ENCODE measurements at places on chromosomes 4 and X. TPM values are rescaled to one million over a fixed set of nuclear protein-coding genes. Genes with fewer than 3 reads are reported as not detected.

Gene ADRA2C
- 3.5 TPM for total RNA-seq

Gene UCHL1
- 33.1 TPM for total RNA-seq

Gene NUDT10
- 1.3 TPM for total RNA-seq

Gene PPBP
- total RNA-seq, result 1.3 TPM

Gene TRIML2
- total RNA-seq, result not detected

Gene HSPA4L
- 14.5 TPM for total RNA-seq

GRCh38 chrX:133676344-133677122 lies 261.2 kb upstream of the GPC4 start:
- no peak for DNase-seq
- no peaks in the 10 kb centered on the region for H3K36me3 ChIP-seq
- no peaks in the 10 kb centered on the region for H3K4me1 ChIP-seq
- H3K27me3 ChIP-seq, result no peaks in the 10 kb centered on the region

DNA sequence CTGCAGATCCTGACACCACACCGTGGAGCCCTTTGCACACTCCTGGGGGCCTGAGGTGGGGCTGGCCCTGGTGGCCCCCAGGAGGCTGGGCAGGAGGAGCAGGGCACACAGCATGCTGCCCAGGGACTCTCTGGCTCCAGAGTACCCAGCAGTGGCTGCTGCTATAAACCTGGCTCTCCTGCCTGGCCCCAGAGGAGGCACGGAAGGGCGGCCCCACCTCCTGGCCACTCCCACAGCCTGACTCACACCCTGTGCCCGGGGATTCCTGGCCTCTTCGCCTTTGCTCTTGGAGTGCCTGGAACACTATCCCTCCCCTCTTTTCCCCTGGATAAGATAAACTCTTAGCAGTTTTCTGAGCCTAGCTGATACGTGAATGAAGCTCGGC lies at the start of gene PSAPL1:
Gene PSAPL1 (minus strand): TSS at position 165 of the 385 bp plus-strand sequence. CDS start 51 bp downstream, at position 114.
- DNase-seq, result no peak
- no peaks in the 10 kb centered on the region for H3K4me1 ChIP-seq
- H3K27ac ChIP-seq, result no peak within 1 kb of the TSS

GRCh38 chrX:46873746-46874145 lies 36.9 kb downstream of the RP2 start:
- DNase-seq, result no peak
- no peaks in the 10 kb centered on the region for H3K36me3 ChIP-seq
- H3K4me3 ChIP-seq, result no peak overlapping the region
- H3K4me1 ChIP-seq, result no peaks in the 10 kb centered on the region
- H3K27me3 ChIP-seq, result no peaks in the 10 kb centered on the region
- H3K27ac ChIP-seq, result no peak overlapping the region

- no peak for DNase-seq
- H3K27me3 ChIP-seq, result no peaks in the 10 kb centered on the region
- no peak overlapping the region for H3K4me3 ChIP-seq
Measured at GRCh38 chrX:148271263-148271662, 229.2 kb upstream of the AFF2 start.

DNA sequence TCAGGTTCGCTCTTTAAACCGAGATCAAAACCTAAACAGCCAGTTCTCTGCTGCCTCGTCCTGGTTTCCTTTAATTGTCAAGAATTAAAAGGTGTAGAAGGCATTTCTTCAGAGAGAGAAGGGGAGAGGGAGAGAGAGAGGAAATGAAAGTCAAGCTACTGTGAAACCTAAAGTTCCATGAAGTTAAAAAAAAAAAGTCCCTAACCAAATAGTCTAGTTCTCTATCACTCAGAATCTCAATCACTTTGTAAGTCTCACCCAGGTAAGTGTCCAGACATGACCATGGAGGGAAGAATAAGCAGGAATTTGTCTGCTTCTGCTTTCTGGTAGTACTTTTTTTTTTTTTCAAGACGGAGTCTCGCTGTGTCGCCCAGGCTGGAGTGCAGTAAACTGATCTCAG lies 18.8 kb upstream of the SMIM14 start:
- no peaks in the 10 kb centered on the region for H3K27me3 ChIP-seq
- no peak for DNase-seq
- H3K4me1 ChIP-seq, result no peaks in the 10 kb centered on the region
- no peak overlapping the region for H3K27ac ChIP-seq
- H3K36me3 ChIP-seq, result no peaks in the 10 kb centered on the region

DNA sequence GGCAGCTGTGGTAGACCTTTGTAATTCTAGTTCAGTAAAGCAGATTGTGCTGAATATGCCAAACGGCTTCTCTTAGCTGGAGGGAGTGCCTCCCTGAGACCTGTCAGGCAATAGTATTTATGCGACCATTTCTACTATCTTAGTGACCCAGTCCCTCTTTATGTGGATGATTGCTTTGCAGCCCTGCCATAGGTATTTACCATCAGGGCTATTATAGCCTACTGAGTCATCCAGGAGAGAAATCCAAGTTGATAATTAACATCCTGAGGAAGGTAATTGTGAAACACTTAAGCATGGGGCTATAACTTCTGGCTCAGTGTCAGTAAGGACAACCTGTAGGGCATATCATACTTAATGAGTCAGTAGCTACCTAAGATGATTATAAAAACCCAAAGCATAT lies 103.9 kb upstream of the MAOA start:
- no peak for DNase-seq
- H3K27ac ChIP-seq, result no peak overlapping the region
- H3K36me3 ChIP-seq, result no peaks in the 10 kb centered on the region

- no peak overlapping the region for H3K27ac ChIP-seq
- H3K4me1 ChIP-seq, result no peaks in the 10 kb centered on the region
- no peak overlapping the region for H3K4me3 ChIP-seq
- peaks cover 29% of the 10 kb centered on the region for H3K27me3 ChIP-seq
Measured at GRCh38 chr4:6332042-6332668, 62.5 kb downstream of the WFS1 start.

- H3K27ac ChIP-seq, result no peak overlapping the region
- DNase-seq, result no peak
- H3K4me3 ChIP-seq, result no peak overlapping the region
- no peaks in the 10 kb centered on the region for H3K36me3 ChIP-seq
Measured at GRCh38 chr4:84317513-84317912, 181.6 kb downstream of the NKX6-1 start.

DNA sequence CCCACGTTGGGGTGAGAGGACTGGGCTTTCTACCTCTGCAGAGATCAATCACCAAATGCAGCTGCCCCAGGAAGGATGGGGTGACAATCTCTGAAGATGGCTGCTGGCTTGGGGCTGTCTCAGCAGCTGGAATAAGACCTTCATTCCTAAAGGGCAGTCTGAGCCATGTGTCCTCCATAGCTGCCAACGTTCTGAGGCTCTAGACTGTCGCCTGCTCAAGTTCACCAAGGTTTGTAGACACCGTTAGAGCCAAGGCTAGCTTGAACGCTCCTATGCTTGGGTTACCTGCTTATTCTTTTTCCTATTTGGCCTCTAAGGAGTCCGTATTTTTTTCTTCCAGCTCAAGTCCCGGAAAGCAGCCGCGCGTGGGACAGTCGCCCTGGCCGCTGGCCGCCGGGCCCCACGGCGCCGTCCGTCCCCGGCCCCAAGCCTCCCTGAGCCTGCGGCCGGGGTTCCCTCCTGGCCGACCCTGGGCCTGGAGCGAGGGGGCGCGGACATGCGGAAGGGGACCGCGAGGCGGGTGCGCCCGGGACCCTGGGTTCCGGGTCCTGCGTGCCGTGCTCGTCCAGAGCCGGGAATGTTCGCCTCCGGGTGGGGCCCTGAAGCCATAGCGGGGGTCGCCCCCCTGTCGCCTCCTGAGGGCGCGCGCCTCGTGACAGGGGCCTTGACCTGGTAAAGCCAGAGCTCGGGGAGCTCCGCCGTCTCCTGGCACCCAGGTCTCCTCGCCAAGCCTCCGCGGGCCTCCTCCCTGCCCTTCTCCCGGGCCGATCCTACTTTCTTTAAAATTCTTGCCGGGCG lies 23.3 kb downstream of the MRFAP1 start:
- H3K36me3 ChIP-seq, result no peaks in the 10 kb centered on the region
- H3K4me3 ChIP-seq, result peak overlapping the region; percentile 64
- no peak overlapping the region for H3K27ac ChIP-seq

DNA sequence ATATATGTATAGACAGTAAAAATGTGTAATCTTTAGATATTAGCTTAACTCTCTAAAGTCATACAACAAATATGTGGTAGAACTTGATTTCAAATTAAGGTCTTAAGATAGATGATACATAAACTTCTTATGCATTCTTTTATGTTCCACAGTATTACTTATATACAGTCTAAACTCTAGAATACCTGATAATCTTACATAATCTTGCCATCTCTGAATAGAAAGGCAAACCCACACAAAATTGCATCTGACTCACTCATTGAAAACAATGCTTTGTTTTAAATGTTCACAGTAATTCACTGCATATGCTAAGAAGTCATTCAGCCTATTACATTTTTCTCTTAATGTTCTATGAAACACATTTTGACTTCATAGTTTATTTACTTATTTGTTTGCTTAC lies 10.1 kb downstream of the SULT1B1 start:
- no peaks in the 10 kb centered on the region for H3K27me3 ChIP-seq
- H3K27ac ChIP-seq, result no peak overlapping the region
- H3K4me1 ChIP-seq, result no peaks in the 10 kb centered on the region
- no peak overlapping the region for H3K4me3 ChIP-seq
- H3K36me3 ChIP-seq, result no peaks in the 10 kb centered on the region

- no peak overlapping the region for H3K4me3 ChIP-seq
- no peaks in the 10 kb centered on the region for H3K27me3 ChIP-seq
- DNase-seq, result no peak
- no peak overlapping the region for H3K27ac ChIP-seq
Measured at GRCh38 chrX:46695491-46695890, 63.4 kb downstream of the SLC9A7 start.

- DNase-seq, result no peak
- H3K4me3 ChIP-seq, result no peak overlapping the region
- no peak overlapping the region for H3K27ac ChIP-seq
- H3K27me3 ChIP-seq, result no peaks in the 10 kb centered on the region
Measured at GRCh38 chr4:178081176-178081575, 638.9 kb upstream of the AGA start.

- no peaks in the 10 kb centered on the region for H3K27me3 ChIP-seq
- no peak overlapping the region for H3K4me3 ChIP-seq
- H3K36me3 ChIP-seq, result no peaks in the 10 kb centered on the region
- no peak for DNase-seq
Measured at GRCh38 chrX:139596068-139596467, 65.5 kb downstream of the F9 start.

- H3K4me3 ChIP-seq, result no peak overlapping the region
- peaks cover 26% of the 10 kb centered on the region for H3K27me3 ChIP-seq
- H3K27ac ChIP-seq, result no peak overlapping the region
- DNase-seq, result no peak
- no peaks in the 10 kb centered on the region for H3K4me1 ChIP-seq
Measured at GRCh38 chrX:65997978-65998717, 41.7 kb downstream of the VSIG4 start.

GRCh38 chr4:67343199-67343598 lies 202.1 kb downstream of the CENPC start:
- DNase-seq, result no peak
- H3K27me3 ChIP-seq, result no peaks in the 10 kb centered on the region
- H3K27ac ChIP-seq, result no peak overlapping the region
- no peak overlapping the region for H3K4me3 ChIP-seq
- no peaks in the 10 kb centered on the region for H3K36me3 ChIP-seq
